B cell (primary cell): ENCODE measurements at places on chromosomes 5 and 9. TPM values are rescaled to one million over a fixed set of nuclear protein-coding genes. Genes with fewer than 3 reads are reported as not detected.

KCNV2 gene
- not detected in 2 replicates for total RNA-seq

GRCh38 chr5:158812408-158812807 lies 287.3 kb downstream of the EBF1 start:
- peak; percentile 89 for DNase-seq

GRCh38 chr5:111254613-111255012 lies 30.4 kb downstream of the CAMK4 start:
- peak; percentile 21 for DNase-seq

- no peak for DNase-seq
These were observed 45.2 kb downstream of the ENC1 start for GRCh38 chr5:74595143-74595925.

DMRT3 gene
- total RNA-seq, result not detected in 2 replicates

- DNase-seq, result no peak
These were observed 5.5 kb downstream of the SLC30A5 start for GRCh38 chr5:69099302-69099701.

- DNase-seq, result no peak
These were observed 21.5 kb downstream of the NKD2 start for GRCh38 chr5:1029945-1030625.

AIF1L gene
- not detected in 2 replicates for total RNA-seq

- no peak for DNase-seq
These were observed 22.8 kb upstream of the LPCAT1 start for GRCh38 chr5:1546556-1546955.

GRCh38 chr9:85053206-85053786 lies 383.8 kb downstream of the NTRK2 start:
- DNase-seq, result no peak

EDIL3 gene
- total RNA-seq, result not detected in 2 replicates

FOXE1 gene
- total RNA-seq, result not detected in 2 replicates

GRCh38 chr5:8729437-8729836 lies 816.4 kb downstream of the SEMA5A start:
- DNase-seq, result no peak

- DNase-seq, result no peak
These were observed 78.2 kb downstream of the GRAMD2B start for GRCh38 chr5:126501448-126501847.

- no peak for DNase-seq
These were observed 133.8 kb upstream of the DAB2 start for GRCh38 chr5:39558541-39558940.

- DNase-seq, result no peak
These were observed 46.3 kb downstream of the STC2 start for GRCh38 chr5:173281910-173282309.

UBAP2 gene
- total RNA-seq, result 26.2 and 33.5 TPM in 2 replicates

GRCh38 chr9:88272986-88273385 lies 115.3 kb upstream of the SPIN1 start:
- no peak for DNase-seq

DNA sequence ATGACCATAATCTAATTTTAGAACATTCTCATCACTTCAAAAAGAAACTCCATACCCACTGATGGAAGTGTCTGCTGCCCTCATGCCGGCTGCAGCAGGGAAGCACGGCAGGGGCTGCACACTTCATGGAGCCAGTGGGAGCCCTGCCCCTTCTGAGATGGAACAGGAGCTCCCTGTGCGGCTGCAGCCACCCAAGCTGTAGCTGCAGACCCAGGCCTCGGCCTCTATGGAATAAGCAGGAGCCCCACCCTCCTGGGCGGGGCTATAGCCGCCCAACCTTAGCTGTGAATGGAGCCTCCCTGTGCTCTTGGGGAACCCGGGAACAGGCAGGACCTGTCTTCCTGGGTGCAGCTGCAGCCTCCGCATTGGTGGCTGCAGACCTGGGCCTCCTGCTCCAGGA lies 128.5 kb downstream of the NUDT12 start:
- DNase-seq, result no peak

DNA sequence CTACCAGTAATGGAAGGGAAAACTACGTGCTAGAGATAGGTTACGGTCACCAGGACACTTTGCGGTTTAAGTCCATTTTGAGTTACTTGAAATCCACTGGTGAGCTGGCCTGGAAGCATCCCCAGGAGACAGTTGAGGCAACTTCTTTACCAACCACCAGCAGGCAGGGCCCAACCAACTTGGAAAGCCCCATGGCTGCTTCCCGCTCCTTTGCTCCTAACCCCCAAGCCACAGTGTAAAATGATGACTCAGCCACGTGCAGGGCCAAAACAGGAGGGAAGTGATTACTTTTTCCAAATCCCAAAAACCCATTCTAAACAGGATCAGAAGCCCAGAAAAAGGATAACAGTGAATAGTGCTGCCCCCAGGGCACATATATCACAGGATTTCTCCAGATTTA lies 87.4 kb downstream of the PAX5 start:
- DNase-seq, result no peak

GRCh38 chr5:157961896-157962590 lies 103.1 kb upstream of the CLINT1 start:
- no peak for DNase-seq

DNA sequence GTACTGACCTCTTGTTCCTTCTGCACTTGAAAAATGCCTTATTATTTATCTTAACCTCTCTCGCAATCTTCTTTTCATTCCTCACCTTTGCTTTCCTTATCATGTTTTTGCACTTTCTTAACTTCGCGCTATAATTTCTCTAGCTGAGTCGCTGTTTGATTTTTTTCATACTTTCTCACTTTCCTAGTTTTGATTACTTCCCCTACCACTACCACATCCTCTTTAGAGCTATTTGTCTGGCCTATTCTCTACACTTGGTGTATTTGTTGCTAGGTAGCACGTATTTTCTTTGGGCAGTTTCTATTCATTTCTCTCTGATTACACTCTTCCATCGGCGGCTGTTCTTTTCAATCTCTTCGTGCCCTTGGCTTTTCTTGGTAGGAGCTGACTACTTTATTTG lies 611.8 kb downstream of the BNC2 start:
- DNase-seq, result no peak

- DNase-seq, result no peak
These were observed 81.4 kb upstream of the RANBP6 start for GRCh38 chr9:6096821-6097220.

GRCh38 chr5:33969572-33970452 lies 14.7 kb downstream of the SLC45A2 start:
- DNase-seq, result peak; percentile 14

- DNase-seq, result peak; percentile 77
These were observed 2.5 kb downstream of the TLE1 start for GRCh38 chr9:81686614-81687520.

- DNase-seq, result no peak
These were observed 56.5 kb downstream of the CAST start for GRCh38 chr5:96718635-96719077.

GRCh38 chr5:76938177-76938576 lies 14.7 kb upstream of the CRHBP start:
- DNase-seq, result no peak

GRCh38 chr5:132072528-132072927 lies 1.1 kb upstream of the CSF2 start:
- DNase-seq, result no peak

DNA sequence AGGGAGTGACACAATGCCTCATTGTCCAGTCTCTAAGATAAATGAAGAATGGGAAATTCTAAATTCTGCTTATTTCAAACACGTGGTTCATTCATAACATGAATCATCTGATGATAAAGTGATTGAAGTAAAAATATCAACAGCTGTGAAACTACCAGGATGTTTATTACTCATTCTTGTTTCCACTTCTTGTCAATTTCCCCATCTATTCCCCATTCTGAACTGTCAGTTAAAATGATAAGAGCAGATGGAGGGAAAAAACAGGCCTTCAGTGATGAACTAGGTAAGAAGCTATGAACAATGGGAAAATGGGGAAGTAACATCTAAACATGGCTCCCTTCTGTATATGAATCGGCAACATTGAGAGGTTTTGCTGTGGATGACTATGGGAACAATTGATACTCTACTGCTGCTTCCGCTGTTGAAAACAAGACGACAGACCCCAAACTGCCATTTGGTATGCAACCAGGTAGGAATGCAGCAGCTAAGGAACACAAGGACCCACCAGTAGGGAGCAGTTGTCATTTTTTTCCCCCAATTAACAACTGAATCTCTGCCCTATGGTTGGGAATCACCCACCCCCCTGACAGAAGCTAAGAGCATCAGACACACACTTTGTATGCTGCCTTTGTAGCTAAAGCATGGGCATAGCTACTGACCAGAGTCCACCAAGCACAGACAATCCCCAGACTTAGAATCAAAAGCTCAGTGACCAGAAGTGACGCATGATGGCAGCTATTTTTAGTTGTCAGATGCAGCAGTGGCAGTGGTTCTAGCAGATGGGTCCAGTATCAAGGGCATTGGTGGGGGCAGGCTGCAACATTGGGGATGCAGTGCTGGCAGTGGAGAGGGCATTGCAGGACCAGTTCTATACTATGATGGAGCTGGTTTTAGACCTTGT lies 52.9 kb upstream of the ZNF366 start:
- DNase-seq, result no peak

FBXO4 gene
- 17.1 and 17.9 TPM in 2 replicates for total RNA-seq

FRMD3 gene
- 0.49 and 1.5 TPM in 2 replicates for total RNA-seq

- no peak for DNase-seq
These were observed 48.6 kb downstream of the UHRF2 start for GRCh38 chr9:6461619-6462018.

IL13 gene
- 0.42 TPM in 1 of 2 replicates, not detected in the other for total RNA-seq
